ENCODE measurements at places on chromosomes 3 and 15.
A peak's percentile ranks its signal among the peaks of the same experiment; 100 is the strongest.

GRCh38 chr15:91022075-91022831 is at the start of gene VPS33B:
Gene VPS33B, minus strand, starts transcription at chr15:91022594. Its CDS starts 345 bp downstream, at chr15:91022249.
- DNase-seq: peak; percentile 67

GRCh38 chr3:55501905-55502304 is 14.8 kb upstream of the WNT5A start:
- DNase-seq: no peak

DNA sequence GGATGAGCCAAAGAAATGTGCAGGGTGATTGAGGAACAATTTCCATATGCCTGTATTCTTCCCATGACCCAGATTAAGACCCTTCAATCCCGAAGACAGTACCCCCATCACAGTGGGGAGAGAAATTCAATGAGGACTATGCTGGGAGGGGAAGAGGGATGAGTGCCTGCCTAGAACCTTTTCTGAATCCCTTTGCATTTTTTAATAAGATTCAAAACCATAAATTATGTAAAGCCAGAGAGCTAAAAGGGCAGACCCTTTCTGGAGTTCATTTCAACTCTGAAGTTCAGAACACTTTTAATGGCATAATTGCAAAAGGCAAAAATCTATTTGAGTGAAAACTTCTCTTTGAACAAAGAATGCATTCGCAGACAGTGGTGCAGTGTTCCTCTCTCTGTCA is 529.5 kb downstream of the NTRK3 start:
- DNase-seq: no peak

GRCh38 chr3:196694941-196695848 is 16.9 kb downstream of the CEP19 start:
- DNase-seq: no peak

- DNase-seq: no peak
Observed at GRCh38 chr15:75030023-75030413, 6.6 kb downstream of the PPCDC start.

DNA sequence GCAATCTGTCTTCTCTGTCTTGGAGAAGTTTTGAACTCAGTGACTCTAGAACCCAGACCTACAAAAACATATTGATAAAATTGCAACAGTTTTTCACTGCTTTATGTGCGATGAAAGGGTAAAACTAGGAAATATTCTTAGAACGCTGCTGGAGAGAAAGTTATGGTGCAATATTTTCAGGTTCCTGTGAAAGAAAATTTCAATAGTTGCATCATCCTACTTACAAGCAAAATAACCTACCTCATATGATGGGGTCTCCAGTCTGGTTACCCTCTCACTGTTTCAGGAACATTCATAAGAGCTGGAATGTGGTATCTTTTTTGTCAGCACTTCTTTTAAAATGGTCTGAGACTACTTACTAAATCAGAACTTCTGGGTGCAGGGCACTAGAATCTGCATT is 27.1 kb downstream of the GATM start:
- no peak for DNase-seq

- no peak for DNase-seq
Observed at GRCh38 chr3:150748684-150749047, 14.3 kb downstream of the SIAH2 start.

DNA sequence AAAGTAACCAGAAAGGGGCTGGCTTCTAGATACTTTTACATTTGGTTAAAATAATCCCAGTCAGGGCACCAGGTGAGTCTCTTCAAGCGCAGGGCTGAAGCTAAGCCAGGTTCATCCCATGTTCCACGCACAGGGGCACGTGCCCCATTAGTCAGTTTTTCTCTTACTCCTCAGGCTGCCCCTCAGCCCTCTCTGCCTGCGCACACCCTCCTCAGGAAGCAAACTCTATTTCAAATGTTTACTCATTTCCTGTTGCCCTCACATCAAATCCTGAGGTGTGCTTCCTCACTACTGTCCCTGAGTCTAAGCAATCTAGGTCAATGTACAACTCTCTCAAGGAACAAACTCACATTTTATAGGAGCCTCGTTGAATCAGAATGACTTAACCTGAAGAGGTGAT is 48.5 kb downstream of the THBS1 start:
- no peak for DNase-seq

- DNase-seq: no peak
Observed at GRCh38 chr3:189458528-189458927, 172.7 kb upstream of the TP63 start.

DNA sequence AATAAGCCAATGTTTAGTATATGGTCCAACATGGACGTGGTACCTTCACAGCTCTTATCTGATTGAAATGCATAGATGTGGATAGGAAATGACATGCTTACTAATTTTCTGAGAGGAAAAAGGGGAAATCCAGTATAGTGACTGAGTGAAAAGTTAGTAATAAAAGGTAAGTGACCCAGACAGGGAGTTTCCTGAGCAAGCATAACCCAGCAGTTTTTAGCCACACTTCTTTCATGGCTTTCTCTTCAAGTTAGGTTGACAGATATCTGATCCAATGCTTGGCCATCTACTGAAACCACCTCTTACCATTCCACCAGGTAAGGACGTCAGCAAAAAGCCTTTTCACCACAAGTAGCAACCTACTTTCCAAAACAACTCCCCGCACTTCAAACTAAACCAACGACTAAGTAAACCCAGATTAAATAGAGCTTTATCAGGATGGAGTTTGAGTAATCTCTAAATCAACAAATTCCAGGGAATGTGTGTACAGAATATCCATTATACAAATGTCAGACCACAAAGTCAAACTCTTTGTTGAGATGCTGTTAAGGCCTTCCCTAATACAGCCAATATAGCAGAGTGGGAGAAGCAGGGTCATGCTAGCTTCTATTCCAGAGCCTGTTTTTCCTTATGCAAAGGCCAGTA is 329.7 kb downstream of the RORA start:
- DNase-seq: no peak

GRCh38 chr3:48507256-48508061 is 3.5 kb upstream of the SHISA5 start:
- DNase-seq: peak; percentile 48

GRCh38 chr3:36792342-36792741 is 28.0 kb upstream of the DCLK3 start:
- peak; percentile 14 for DNase-seq

GRCh38 chr3:33879540-33879939 is 81.1 kb downstream of the PDCD6IP start:
- DNase-seq: no peak

DNA sequence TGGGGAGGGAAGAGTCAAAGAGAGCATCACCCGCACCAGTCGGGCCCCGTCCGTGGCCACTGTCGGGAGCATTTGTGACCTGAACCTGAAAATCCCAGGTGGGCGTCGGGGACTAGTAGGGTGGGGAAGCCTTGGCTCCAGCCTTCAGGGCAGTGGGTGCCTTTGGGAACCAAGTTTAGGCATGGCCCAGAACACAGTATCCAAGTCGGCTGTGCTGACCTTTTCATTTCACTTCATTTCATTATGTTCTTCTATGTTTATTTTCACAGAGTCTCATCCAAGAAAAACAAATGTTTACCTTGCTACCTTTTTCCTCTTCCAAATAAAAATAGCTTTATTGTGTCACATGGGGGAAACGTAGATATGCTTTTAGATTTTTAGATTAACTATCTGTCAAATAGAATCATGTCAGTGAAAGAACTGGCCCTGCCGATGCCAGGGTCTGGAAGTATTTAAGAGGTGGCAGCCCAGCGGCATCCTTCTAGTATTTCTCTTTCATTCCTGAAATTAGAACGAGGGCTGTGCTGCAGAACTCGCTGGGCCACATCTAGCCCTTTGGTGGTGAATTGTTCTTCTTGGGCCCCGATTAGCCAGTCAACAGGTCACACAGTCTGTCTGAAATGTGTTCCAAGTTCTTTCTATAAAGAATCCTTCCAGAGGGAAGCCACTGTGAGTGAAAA is 60.5 kb downstream of the DNASE1L3 start:
- DNase-seq: no peak

- no peak for DNase-seq
Observed at GRCh38 chr3:61237858-61238257, 13.4 kb downstream of the FHIT start.

GRCh38 chr15:80527406-80527805 is 123.2 kb downstream of the ARNT2 start:
- DNase-seq: no peak

DNA sequence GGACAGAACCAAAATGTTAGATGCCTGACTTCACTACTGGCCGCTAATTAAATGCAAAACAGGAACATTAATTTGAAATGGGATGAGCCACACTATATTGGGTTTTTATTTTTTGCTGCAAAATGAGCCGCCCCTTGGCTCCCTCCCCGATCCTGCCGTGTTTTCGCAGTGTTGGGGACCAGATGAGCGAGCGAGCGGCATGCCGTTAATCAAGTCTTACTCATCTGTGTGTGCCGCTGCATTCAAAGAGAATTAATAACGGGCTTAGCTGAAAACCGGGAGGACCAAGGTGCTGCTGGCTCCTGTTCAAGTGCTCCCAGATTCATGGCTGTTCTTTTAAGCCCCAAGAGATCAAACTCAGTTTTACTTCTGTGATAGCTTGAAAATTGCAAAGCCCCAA is 20.0 kb downstream of the TAFA4 start:
- no peak for DNase-seq

GRCh38 chr3:77623500-77623899 is 583.6 kb downstream of the ROBO2 start:
- DNase-seq: no peak

- no peak for DNase-seq
Observed at GRCh38 chr3:149934524-149934923, 36.2 kb downstream of the PFN2 start.

DNA sequence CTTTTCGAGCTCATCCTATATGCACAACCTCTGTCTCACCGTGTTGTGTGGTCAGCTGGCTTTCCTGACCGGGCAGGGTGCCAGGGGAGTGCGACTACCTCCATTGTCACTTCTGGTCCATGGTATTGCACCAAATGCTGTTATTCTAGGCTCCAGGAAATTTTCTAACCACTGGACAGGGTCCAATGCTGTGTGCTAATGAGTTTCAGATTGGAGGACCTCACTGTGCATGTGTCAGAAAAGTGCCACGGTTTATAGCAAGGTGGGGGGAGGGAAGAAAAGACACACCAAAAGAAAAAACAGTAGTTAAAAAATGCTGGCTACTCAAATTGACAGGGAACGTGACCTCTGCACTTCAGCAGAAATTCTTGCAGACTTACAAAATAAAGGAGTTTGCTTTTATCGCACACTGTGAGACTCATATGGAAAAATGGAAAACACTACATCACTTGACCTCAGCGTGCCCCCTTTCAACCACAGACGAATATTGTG is 480.1 kb downstream of the FOXP1 start:
- no peak for DNase-seq

DNA sequence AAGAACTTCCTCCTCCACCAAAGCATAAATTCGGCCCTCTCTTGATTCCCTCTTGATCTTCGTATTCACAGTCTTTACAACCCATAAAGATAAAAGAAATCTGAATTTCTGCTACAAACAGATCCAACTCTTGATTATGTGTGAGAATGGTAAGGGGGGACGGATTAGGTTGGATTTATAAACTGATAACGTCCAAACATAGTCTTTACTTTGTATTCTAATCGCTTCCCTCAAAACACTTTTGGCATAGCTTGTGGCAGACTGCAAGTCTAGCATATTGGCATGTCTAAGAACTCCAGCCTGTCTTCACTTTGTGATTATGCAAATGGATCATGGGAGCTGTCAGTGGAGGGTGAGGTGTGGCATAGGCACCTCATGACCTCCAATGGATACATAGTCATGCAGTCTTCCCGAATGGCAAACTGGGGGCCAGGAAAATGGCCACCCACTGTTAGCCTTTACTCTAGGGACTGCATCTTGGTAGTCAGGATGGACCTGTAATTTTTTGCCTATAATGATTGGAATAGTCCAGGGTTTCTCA is 24.3 kb upstream of the GPR171 start:
- no peak for DNase-seq

DNA sequence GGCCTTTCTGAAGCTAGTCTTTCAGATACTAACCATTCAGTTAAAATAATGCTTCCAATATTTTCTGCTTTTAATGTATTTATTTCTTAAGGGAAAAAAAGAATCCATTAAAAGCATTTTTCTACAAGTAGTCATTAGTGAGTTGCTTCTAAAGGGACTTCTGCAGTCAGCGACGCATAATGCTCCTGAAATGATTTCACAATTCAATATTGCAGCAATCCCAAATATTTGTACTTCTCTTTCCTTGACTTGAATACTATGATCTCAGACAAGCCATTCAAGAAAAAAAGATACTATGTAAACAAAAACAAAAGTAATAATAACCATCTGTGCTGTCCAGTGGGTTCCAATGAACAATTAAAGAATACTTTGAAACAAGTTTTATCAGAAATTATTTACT is 681.0 kb downstream of the DIPK2A start:
- DNase-seq: no peak

DNA sequence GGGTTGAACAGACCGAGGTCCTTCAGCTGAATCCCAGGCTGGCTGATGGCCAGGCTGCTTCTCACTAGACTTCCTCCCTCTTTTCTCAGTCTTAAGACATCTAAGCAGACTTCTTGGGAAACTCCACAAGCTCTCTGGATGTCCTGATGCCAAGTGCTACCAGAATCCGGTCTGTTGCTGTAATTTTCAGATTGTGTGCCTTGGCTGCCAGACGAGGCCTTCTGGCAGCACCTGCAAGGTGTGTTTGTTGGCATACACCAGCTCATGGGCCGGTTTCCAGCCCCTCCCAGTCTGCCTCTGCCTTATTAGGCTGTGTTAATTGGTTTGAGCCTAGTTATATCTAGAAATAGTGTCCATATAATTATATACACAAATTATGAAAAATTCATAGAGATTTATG is 120.6 kb downstream of the TNIK start:
- no peak for DNase-seq

GRCh38 chr3:171286580-171287249 is 173.5 kb downstream of the TNIK start:
- no peak for DNase-seq

- no peak for DNase-seq
Observed at GRCh38 chr3:193983846-193984818, 151.8 kb upstream of the HES1 start.

Data from progenitor cell of endocrine pancreas (in vitro differentiated cells).